ENCODE measurements at places on chromosomes 13 and 19. TPM values are rescaled to one million over a fixed set of nuclear protein-coding genes. Genes with fewer than 3 reads are reported as not detected.

PET100 gene
- 27.6 TPM for total RNA-seq

ZGLP1 gene
- 0.70 TPM for total RNA-seq

THAP8 gene
- total RNA-seq: 3.3 TPM

LRRC8E gene
- 14.8 TPM for total RNA-seq
